ENCODE measurements at places on chromosomes 2 and 18.

GRCh38 chr2:199668645-199669044 lies 182.3 kb downstream of the FTCDNL1 start:
- no peak for DNase-seq

- no peak for DNase-seq
Measured at GRCh38 chr2:224407241-224407701, 5.4 kb upstream of the FAM124B start.

DNA sequence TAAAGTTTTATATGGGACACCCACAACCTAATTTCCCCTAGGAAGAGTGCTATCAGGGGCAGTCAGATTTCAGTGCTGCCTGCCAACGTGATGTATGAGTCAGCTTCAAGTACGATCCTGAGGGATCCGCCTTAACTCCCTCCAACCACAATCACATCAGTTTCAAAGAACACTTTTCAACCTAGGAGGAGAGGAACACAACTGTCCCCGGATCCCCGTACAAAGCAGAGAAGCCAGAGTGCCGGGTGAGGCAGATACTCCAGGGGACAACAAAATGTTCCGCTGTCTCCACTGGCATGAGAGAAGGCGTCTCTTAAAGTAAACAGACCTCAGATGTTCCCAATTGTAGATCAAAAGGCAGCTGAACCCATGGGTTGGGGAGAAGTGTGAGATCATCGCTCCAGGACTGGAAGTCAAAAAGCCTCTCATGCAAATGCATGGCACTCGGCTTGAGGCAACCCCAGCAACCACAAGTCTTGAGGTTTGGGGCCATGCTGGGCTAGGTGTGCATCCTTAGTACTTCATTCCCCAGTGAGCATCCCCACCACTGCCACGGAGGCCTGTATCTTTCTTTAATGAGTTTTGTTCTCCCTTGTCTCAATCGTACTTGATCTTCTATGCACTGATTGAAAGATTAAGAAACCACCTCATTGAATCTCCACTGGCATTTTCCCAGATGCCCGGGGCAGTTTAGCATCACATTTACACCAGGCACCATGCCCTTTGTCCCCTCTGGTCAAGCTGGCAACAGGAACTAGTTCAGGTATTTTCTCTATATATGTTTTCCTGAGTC lies 91.0 kb upstream of the CCBE1 start:
- no peak for DNase-seq

DNA sequence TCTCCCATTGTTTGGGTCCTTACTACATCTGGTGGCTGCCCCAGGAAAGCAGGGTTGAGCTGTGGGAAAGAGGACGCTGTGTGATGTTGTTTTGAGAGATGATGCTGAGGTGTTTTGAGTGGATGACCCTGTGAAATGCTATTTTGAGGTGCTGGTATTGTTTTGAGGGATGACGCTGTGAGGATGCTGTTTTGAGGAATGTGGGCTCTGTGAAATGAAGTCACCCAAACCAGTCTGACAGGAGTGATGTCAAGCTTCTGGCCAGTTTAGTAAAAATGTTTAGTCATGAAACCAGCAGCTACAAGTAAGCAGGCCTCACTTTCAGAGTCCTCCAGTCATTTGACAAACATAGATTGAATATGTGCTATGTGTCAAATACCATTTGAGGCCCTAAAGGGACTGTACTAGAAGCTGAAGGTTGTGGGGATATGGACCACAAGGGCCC lies 16.1 kb upstream of the PUM2 start:
- no peak for DNase-seq

GRCh38 chr2:9508931-9509330 lies 34.6 kb downstream of the IAH1 start:
- no peak for DNase-seq

DNA sequence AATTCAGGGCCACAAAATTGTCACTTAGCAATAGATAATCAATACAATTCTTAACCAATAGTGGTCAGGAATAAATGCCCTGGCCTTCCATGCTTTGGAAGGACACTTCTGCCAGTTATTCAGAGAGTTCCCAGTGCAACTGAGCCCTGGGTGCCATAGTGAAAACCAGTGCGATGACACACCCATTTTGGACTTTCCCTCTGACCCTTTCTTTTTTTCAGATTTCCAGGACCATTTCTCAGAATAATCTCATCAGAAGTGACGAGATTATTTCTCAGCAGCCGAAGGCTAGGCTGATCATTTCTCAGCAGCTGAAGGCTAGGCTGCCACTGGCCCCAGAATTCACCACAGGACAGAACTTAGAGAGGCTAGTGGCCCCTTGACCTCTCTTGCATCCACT lies 106.6 kb upstream of the MYCN start:
- DNase-seq, result no peak

GRCh38 chr2:17326717-17327116 lies 191.5 kb downstream of the RAD51AP2 start:
- no peak for DNase-seq

- no peak for DNase-seq
Measured at GRCh38 chr2:888211-888801, 62.3 kb upstream of the SNTG2 start.

DNA sequence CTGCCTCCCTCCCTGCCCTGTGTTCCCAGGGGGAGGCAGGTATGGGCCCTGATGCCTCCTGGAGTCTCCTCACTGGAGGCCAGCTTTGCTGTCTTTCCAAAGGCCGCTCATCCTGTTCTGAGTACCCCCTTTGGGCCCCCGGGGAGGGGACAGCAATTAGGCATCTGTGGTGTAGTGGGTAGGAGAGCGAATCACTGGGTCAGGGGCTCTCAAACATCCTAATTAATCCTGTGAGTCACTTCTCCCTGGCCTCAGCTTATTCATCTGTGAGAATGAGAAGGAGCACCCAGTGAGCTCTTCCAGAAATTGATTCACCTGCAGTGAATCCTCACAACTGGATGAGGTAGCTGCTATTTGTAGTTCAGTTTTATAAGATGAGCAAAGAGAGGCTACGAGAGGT lies 16.4 kb downstream of the TET3 start:
- peak; percentile 36 for DNase-seq

GRCh38 chr2:135055182-135055786 lies 3.2 kb downstream of the RAB3GAP1 start:
- no peak for DNase-seq

- no peak for DNase-seq
Measured at GRCh38 chr2:34316788-34317187, 717.7 kb upstream of the FAM98A start.

- no peak for DNase-seq
Measured at GRCh38 chr2:128287780-128288735, 30.6 kb downstream of the HS6ST1 start.
